ENCODE measurements at places on chromosomes 13 and 19. TPM values are rescaled to one million over a fixed set of nuclear protein-coding genes. Genes with fewer than 3 reads are reported as not detected.

DNA sequence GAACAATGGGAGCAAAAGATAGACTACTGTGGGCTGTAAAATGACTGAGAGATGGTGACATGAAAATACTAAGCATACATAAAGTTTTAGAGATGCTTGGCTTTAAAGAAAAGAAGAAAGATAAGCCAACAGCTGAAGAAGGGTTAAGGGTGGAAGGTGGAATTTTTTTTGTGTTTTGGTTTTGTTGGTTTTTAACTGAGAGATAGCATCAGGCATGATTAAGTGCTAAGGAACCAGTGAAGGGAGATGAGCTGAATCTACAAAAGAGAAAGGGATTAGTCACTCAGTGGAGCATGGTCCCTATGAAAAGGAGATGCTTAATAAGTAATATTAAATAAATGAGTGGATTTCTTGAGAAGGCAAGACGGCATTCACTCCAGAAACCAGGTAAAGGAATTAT lies 12.5 kb upstream of the TBC1D4 start:
- no peak for DNase-seq

DNA sequence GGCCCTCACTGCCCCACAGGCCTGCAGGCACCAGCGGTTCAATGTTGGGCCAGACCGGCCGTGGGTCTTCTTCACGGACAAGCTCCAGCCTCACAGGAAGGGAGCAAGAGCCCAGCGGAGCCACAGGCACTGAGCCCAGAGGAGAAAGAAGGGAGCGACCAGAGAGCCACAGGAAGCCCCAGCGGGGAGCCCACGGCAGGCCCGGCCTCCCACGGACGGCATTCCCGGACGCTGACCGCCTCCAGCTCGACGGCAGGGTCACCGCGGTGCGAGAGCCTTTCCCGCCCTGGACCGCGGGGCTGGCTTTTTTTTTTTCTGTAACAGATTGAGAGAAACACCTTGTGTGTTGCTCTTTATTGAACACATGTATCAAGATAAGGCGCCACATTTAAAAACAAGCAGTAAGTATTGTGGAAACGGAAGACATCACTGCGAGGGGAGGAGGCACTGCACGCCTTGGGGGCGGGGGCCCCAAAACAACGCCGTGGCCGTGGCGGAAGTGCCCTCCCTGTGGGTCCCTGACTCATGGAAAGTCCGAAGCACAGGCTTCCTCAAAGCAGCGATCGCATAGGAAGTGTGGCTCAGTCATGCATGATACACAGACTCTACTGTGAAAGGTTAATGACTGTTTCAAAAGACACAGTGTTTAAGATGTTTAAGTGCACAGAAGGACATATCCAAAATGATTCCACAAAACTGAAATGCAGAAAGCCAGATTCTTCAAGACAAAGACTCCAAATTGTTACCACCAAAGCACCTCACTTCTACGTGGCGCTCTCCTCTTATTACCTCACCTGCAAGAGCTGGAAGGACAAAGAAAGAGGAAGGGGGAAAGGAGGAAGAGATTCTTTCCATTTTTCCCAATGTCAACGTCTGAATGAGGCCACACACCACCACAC lies 3.5 kb downstream of the RASA3 start:
- no peak for DNase-seq

GRCh38 chr13:105787632-105788031 lies 747.8 kb downstream of the EFNB2 start:
- DNase-seq, result no peak

DNA sequence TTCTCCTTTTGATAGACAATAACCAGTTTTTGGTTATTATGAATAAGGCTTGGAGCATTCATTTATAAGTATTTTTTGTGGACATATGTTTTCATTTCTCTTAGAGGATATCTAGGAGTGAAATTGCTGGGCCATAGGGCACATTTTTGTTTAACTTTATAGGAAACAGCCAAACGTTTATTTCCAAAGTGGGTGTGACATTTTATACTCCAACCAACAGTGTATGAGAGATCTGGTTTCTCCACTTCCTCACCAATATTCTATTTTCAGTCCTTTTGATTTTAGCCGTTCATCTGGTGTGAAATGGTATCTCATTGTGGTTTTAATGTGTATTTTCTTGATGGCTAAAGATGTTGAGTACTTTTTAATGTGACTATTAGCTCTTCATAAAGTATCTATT lies 21.9 kb downstream of the TDRD3 start:
- no peak for DNase-seq

GRCh38 chr19:48603001-48603400 lies 3.5 kb upstream of the SPACA4 start:
- no peak for DNase-seq

DNA sequence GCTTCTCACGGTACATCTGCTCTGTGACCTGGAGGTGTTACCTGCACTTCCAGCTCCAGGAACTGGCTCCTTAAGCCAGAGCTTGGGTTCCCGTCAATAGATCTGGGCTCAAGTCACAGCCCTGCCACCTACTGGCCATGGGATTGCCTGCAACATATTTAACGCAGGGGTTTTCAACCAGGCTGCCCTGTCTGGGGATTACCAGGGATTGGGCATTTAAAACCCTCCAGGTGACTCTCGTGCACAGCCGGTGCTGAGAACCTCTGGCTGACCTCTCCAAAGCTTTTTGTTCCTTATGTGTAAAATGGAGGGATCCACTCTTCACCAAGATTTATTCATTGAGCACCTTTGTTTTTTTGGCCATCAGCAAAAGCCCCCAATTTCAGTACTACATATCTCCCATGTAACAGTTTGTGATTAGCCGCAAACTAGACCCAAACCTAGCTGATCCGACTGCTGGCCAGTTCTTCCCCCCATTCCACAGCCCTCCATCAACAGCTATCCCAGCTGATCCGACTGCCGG lies 76.6 kb upstream of the STK24 start:
- no peak for DNase-seq

DNA sequence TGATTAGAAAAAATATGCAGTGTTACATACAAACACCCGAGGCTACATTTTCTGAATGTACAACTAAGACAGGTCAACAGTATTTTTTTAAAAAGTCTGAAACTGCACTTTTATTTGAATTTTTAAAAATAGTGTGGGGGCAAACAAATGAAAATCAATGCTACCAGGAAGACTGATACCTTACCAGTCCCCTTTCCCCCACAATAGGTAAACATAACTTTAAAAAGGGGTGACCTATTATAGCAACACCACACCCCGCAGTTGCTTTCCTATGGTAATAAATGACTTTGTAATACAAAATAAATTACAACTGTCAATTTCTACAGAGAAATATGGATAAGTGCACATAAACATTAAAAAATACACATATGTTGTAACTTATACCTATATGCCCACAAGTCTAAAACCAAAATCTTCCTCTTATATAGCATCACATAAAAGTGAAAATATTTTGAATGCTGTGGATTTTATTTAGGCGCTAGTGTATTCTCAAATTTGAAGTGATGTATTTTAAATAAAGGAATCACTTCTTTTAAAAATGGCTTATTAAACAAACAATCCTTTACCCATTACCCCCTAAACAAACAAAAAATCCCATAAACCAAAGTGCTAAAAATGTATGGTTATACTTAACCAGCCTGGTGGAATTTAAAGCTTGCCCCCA lies 63.1 kb downstream of the KCNRG start:
- no peak for DNase-seq

- peak; percentile 81 for DNase-seq
Measured at GRCh38 chr13:44108331-44108858, 228.7 kb downstream of the LACC1 start.

GNA15 gene
- total RNA-seq, result 13.8 TPM

GARIN5A gene
- total RNA-seq, result 0.52 TPM

Measured in esophagus muscularis mucosa (tissue), 4 donors.